ENCODE measurements at places on chromosomes 2 and 18.

- DNase-seq, result peak; percentile 49
These were observed 6.7 kb upstream of the GPR55 start for GRCh38 chr2:230931556-230932231.

DNA sequence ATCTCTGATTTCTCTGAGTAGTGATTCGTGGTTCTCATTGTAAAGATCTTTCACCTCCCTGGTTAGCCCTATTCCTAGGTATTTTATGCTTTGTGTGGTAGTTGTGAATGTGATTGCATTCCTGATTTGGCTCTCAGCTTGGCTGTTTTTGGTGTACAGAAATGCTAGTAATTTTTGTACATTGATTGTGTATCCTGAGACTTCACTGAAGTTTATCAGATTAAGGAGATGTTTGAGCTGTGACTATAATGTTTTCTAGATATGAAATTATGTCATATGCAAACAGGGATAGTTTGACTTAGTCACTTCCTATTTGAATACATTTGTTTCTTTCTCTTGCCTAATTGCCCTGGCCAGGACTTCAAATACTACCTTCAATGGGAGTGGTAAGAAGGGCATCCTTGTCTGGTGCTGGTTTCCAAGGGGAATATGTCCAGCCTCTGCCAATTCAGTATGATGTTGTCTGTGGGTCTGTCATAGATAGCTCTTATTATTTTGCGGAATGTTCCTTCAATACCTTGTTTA, 251.9 kb upstream of the ZNF804A start:
- no peak for DNase-seq

- no peak for DNase-seq
These were observed 839 bp upstream of the GPR148 start for GRCh38 chr2:130728007-130728454.

DNA sequence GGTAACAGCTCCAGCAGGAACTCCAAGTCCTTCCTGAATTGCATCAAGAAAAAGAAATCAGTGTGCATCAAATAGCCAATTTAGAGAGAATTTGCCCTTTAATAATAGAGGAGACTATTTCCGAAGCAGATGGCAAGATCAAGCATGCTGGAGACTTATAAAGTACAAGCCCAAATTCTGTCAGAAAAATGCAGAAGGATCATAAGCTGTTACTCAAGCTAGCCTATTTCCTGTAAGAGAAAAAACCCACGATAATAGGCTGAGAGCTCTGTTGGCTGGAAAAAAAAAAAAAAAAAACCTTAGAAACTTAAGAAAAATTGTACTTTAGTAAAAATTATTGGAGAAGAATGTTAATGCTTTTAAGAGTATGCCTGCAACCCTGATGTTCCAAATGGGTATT, 24.4 kb upstream of the ITM2C start:
- no peak for DNase-seq

DNA sequence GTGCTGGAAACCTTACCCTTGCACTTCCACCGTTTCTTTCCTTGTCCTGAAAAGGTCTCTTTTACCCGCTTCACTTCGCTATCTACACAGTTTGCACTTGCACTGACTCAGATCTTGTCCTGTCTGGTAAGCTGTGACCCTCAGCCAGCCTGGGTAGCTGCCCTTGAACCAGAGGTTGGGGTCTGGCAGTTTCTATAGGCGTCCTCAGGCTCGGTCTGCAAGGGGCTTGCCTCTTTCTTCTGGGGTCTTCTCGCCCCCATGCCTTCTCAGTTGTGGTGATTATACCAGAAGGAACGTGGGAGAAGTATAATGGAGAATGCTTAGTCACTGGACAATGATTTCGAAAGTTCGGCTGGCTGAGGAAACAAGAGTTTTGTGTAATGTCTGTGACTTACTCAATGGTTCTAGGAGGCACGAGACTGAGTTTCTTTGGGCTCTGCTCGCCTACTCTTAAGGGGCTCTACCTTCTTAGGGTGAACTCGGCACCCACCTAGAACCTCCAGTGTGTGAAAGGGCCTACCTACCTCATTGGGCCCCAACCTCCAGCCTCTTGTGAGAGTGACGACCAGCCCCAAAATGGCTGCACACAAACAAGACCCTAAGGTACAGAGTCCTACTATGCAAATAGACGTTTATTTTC, 6.9 kb upstream of the STAT1 start:
- peak; percentile 83 for DNase-seq

Measured in activated CD8-positive, alpha-beta memory T cell treated with anti-CD3 and anti-CD28 coated beads, Interleukin-2, amount 50 U/mL, for 48 hours (primary cell).